Right renal pelvis (tissue), 4 donors: ENCODE measurements at places on chromosomes 5 and 9.
A peak's percentile ranks its signal among the peaks of the same experiment; 100 is the strongest.

GRCh38 chr5:75463726-75464125 is 47.7 kb downstream of the CERT1 start:
- no peak for DNase-seq

GRCh38 chr9:89497978-89498851 is at the start of gene SEMA4D:
SEMA4D (minus strand) TSS chr9:89498113; CDS start chr9:89405456, 92,657 bp downstream.
- DNase-seq: peak; percentile 49

DNA sequence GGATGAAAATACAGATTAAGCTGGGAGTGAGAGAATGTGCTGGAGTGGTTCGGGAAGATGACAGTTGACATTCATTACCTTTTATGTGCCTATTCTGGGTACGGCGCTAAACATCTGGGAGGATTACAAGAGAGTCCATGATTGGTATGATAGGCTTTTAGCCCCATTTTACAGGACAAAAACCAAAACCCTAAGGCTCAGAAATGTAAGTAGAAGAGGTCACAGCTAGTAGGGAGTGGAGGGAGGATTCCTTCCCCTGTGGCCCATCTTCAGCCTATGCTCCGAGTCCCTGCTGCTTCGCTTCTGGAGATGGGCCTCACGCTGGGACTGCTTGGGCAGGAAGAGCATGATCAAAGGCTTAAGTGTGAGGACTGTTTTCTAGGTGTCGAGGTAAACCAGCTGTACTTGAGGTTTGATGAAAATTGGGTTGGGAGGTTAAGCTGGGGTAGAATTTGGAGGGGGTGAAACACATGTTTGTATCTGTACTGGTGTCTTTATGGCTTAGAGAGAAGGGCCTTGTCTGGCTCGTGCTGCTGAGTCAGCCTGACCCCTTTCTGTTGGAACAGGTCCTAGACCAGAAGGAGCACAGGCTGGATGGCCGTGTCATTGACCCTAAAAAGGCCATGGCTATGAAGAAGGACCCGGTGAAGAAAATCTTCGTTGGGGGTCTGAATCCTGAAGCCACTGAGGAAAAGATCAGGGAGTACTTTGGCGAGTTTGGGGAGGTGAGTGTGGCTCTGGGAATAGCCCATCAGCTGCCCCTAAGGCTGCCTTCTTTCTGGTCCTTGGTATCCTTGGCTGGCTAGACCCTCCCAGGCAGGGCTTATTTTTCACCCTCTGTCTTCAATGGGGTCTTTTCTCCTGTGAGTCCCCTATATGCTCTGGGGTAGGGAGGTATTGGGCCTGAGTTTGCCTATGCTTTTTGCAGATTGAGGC is 2.1 kb downstream of the HNRNPAB start:
- no peak for DNase-seq

DNA sequence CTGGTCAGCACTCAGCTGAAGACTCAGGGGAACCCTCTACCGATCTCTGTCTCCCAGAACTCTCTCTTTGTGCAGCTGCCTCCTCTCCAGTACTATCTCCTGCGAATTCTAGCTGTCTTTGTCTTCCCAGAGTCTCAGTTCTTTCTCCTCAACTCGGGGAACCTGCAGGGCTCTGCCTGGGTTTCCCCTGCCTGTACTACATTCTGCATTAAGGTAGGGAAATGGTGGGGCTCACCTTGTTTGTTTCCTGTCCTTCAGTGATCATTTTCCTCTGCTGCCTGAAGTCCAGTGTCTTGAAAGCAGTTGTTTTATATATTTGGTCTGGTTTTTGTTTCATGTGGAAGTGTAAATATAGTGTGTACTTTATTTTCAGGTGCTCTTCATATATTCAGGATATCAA is 43.1 kb upstream of the IGFBPL1 start:
- no peak for DNase-seq

DNA sequence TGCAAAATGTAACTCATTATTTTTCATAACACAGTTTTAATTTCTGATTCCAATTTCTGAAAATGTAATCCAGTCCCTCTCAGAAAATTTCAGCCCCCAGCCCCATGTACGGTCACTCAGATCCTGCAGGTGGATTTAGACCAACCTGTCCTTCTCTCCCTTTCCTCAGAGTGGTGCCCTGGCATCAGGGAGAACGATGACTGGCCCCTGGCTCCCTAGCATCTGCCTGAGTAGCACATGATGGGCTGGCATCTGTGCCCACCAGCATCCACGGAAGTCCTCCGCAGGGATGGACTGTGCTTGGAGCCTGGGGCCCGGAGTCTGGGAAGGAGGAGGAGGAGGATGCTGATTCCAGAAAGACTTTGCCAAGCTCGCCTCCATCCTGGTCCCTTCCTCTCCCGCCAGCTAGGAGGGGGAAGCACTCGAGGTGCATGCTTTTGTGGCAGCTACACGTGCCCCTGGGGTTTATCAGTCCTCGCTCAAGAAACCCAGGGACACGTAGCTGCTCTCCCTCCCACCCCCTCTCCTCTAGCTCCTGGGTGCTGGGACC is 54.4 kb upstream of the RUFY1 start:
- DNase-seq: no peak

- DNase-seq: no peak
These were observed 55.1 kb downstream of the TLE1 start for GRCh38 chr9:81633952-81634854.

DNA sequence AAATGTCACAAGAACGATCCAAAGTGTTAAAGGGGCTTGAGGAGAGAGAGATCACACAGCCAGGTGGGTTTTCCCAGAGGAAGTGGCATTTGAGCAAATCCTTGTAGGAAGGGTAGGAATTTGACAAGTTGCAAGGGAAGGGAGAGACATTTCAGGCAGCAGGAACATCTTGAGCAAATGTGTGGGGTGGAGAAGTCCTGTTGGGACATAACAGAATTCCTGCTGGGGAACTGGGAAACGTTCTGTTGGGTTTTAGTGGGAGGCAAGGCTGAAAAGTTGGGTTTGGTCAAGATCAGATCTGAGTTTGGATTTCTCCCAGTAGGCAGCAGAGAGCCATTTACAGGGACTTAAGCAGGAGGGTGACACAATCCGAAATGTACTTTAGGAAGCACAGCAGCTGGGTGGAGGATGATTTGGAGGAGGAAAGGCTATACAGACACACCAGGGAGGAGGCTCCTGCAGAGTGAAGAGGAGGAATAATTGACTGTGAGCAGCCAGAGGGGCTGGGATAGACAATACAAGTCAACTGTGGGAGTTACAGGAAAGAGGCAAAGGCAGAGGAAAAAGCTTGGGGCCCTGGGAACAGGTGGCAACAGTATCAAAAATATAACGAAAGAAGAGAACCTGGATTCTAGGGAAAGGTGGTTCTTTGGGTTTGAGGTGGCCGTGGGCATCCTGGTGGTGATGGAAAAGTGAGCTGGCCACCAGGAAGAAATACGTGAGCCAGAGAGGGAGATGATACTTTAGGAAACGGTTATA is 3.1 kb upstream of the ZSWIM6 start:
- DNase-seq: no peak

DNA sequence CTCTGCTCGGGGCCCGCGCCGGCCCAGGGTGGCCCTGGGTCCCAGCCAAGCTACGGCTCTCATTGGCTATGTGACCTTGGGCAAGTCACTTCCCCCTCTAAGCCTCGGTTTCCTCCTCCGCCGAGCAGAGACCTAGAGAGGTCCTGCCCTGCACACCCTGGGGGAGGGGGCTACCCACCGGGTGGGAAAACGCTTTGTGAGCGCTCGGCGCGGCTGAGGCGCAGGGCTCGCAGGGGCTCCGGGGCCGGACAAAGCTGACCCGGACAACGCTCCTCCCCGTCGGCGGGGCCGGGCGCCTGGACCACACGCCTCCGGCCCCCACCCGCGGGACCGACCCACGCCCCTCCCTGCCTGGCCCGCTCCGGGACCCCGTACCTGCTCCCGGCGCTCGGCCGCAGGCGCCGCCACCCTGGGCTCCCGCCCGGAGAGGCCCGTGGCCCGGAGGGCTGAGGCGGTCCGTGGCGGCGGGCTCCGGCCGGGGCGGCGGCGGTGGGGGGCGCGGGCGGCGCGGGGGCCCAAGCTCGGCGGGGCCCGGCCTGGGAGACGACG is 85.7 kb upstream of the MELK start:
- no peak for DNase-seq

GRCh38 chr9:116480700-116481099 is 206.4 kb upstream of the TRIM32 start:
- no peak for DNase-seq

DNA sequence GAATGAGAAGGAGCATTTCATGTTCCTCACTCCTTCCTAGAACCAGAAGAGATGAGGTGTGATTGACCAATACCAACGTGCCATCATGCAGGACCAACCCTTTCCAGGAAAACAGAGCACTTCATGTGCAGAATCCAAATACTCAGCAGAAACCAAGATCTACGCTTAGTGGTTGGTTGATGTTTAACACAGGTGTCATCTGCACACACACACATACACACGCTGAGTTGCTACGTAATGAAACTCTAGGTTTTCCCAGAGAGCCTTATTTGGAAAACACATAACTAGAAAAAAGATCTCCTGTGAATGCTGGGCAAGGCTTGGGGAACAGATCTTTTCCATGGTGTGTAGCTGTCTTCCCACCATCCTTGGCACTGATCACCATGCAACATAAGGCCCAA is 21.1 kb upstream of the ZNF622 start:
- no peak for DNase-seq

DNA sequence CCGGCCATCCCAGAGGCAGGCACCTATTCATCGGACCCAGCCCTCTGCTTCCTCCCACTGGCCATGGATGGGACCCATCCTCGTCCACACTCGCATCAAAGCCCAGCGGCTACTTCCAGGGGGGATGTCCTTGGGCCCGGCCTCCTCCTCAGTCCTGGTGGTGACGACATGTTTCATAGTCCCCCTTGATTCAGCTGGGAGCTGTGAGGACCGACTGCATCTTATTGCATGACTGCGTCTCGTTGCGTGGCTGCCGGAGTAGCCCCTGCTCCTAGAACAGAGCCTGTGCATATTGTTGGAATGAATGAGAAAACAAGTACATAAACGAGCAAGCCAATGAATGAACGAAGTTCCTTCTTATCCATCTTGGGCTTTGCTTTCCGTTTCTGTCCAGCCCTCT is 12.8 kb downstream of the NCS1 start:
- no peak for DNase-seq

DNA sequence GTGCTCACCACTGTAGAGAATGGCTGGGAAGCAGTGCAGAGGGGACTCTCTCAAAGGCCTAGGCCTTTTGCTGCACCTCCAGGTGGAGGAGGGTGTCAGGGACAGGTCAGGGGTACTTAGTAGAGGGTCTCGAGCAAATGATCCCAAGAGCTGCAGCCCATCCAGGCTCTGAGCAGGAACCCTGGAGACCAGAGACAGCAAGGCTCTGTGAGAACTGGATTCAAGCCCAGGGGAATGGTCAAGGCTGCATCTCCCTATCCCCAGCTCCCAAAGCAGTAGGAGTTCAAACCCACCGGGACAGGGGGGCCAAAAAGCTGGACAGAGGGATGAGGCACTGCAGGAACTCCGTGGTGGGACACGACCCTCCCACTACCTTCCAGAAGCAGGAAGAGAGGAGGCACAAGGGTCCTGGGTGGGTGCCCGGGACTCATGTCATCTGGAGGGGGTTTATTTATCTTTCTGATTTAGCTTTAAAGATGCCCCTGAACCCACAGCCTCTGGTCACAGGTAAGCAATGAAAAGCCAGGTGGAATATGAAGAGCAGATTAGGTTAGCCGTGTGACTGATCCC is 124.8 kb downstream of the MVB12B start:
- no peak for DNase-seq

DNA sequence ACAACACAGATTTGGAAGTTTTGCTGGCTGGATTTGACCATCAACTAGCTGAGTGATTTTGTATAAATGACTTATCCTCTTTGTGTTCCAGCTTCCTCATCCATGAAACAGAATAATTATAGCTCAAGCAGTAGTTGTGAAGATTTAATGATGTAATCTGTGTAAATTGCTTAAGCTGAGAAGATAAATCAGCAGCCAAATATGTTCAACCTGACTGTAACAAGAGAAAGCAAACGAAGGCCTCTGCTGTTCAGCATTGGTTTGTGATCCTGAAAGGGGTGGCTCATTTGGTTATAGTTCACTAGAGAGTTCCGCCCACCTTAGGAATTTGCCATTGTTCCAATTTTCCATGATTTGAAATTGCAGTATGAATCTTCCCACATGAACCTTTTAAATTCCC is 75.7 kb upstream of the CCDC112 start:
- DNase-seq: no peak

DNA sequence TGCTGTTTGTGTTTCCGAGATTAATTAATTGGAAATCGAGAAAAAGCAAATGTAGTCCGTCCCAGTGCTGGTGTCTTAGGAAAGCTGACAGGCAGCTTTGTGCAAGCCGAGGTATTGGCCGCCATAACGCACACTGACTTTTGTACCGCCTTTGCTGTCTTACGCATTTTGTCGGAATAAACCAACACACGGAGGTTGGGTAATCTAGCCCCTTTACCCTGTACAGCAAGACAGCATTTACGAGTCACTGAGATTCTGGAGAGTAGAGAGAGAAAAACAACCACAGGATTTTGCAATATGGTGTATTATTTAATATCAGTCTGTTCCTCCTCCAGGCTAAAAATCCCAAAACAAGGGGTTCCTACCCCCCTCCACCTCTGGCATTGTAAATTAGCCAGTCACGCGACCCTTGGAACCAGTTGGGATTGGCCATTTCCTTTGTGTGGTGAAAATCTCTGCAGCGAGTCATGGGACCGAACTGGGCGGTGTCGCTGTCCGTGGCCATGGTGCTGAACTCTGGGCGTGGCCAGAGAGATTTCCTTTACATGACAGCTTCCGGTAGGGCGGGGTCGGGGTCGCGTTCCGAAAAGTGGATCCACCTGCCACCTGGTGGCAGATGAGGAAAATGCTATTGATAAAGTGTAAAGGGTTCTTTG is 10.3 kb upstream of the PCDHB1 start:
- peak; percentile 77 for DNase-seq

GRCh38 chr5:17261075-17261474 is 43.6 kb downstream of the BASP1 start:
- DNase-seq: no peak

DNA sequence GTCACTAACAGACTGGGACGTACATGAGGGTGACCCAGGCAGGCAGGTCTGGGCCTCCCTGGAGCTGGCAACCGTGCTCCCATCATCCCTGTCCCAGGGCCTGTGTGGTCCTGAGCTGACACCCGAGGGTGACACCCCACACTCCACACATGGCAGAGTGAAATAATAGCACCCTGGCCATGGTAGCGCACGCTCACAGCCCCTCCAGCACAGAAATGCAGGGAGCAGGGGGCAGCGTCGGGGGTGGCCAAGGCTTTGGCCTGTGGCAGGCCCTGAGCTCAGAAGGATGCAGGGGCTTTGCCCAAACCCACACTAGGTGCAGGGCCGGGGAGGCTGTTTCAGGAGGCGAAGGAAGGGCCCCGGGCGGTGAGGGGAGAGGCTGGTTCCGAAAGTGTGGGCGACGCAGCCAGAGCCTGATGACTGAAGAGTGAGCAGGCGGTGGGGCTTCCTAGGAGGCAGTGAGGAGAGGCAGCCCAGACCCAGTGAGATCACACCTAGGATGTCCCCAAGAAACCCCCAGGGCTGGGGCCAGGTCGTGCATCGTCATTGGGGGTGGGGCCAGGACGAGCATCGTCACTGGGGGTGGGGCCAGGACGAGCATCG is 12.9 kb downstream of the OR2V2 start:
- no peak for DNase-seq

GRCh38 chr9:98191671-98192502 is 550 bp downstream of the CORO2A start:
- DNase-seq: no peak
